NCI-H524 treated with DMSO at 0.1 percent for 48 hours (cell line): ENCODE measurements at places on chromosomes 2 and 18.

DNA sequence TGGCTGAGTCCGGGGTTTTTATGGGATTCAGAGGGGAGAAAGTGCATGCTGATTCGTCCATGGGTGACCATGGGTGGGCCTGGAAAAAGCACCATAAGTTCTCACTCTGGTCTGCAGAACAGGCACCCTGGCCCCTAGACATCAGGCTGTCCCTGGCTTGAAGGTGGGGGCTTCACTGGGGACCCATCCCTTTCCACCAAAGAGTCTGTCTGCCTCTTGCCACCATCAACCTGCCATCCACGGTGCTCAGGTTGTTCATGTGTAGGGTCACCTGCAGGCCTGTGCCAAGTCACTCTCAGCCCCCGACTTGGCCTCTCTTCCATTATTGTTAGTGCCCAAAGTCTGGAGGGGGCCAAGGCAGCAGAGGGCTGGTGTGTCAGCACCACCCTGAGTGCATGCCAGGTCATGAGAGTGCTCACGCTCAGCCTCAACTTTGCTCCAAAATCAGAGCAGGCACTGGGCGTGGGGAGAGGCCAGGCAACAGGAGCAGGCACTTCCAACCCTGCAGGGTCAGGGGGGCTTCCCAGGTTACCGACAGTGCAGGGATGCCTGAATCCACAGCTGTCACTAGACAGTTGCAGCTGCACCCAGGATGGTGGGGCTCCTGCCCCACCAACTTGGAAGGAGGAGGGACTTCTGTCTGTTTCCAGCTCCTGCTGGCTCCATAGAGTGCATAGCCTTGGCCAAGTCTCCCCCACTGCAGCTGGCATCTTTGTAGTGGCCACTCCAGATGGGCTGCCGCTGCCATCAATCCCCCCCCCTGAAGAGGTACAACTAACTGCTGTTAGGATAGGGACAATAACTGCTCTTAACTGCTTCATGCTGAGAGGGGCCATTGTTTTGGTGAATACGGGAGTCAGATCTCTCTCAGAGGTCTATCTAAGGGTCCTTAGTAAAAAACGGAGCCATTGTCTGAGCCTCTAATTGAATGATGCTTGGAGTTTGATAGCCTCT, 209.3 kb downstream of the AKAIN1 start:
- peak; percentile 92 for DNase-seq

GRCh38 chr2:106566050-106566449, 78.9 kb downstream of the CD8B2 start:
- no peak for DNase-seq

DNA sequence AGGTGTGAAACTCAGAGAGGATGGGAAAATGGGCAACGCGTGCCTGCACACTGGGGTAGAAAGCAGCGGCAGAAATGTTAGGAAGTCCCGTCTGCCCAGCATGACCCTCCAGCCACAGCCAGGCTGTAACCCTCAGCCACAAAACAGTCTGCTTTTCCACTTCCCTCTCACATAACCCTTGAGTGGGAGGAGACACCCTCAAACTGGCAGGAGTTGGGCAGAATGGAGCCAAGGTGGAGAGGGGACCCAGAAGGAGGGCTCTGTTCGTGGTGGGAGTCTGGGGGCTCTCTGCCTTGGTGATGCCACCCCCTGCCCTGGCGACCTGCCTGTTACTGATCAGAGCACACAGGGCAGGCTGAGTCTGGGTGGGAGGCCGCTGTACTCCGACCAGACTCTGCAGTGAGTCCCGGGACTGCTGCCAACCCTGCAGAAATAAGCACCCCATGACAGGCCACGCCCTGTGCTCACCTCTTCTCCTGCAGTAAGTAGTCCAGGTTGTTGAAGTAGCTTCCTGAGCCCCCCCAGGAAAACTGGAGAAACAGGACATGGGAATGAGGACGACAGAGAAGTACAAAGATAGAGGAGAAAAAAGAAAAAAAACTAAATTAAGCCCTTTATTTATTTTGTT, 16.0 kb downstream of the FAM178B start:
- DNase-seq: no peak

- DNase-seq: no peak
Measured at GRCh38 chr18:74171910-74172606, 23.7 kb downstream of the TIMM21 start.

- no peak for DNase-seq
Measured at GRCh38 chr2:52194342-52194741, 1162.4 kb upstream of the NRXN1 start.
